ENCODE measurements at places on chromosomes 6 and 20. TPM values are rescaled to one million over a fixed set of nuclear protein-coding genes. Genes with fewer than 3 reads are reported as not detected.

Gene BMP5
- 4.8 TPM for total RNA-seq

Gene HEBP2
- total RNA-seq = 90.0 TPM

Gene SLC23A2
- total RNA-seq = 10.1 TPM

Gene GMNN
- total RNA-seq = 67.2 TPM

Gene NKAPL
- total RNA-seq = 0.21 TPM

Gene CALHM5
- total RNA-seq = 0.18 TPM

Gene PKHD1
- 0.12 TPM for total RNA-seq

Gene RIPPLY2
- total RNA-seq = not detected

Gene MTG2
- total RNA-seq = 26.3 TPM

Gene ABHD16B
- not detected for total RNA-seq

Gene CNKSR3
- total RNA-seq = 11.6 TPM

Gene C6orf141
- 7.6 TPM for total RNA-seq

Gene EPHA7
- 10.8 TPM for total RNA-seq

Gene KHDC1L
- total RNA-seq = not detected

Gene SIRPD
- total RNA-seq = not detected
